Cortex of kidney (tissue), 1 donor: ENCODE measurements at places on chromosomes 5 and 9.

DNA sequence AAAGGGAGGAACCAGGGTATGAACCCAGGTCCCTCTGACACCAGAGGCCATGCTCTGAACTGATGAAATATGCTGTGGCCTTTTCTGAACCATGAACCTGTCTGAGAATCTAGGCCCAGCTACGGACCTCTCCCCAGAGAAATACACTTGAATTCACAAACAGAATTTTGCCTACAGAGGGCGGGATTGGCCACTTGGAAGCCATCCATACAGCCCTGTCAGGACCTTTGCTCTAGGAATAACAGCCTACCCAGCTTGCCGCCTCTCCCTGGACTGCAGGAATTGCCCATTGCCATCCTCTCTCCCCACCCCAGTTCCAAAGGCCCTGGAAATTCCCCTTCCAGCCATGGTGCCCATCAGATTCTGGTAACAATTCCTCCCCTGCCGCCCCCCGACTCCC lies 26.6 kb downstream of the MORN5 start:
- DNase-seq = no peak

- DNase-seq = no peak
Observed at GRCh38 chr5:134249469-134250379, 23.9 kb upstream of the PPP2CA start.

DNA sequence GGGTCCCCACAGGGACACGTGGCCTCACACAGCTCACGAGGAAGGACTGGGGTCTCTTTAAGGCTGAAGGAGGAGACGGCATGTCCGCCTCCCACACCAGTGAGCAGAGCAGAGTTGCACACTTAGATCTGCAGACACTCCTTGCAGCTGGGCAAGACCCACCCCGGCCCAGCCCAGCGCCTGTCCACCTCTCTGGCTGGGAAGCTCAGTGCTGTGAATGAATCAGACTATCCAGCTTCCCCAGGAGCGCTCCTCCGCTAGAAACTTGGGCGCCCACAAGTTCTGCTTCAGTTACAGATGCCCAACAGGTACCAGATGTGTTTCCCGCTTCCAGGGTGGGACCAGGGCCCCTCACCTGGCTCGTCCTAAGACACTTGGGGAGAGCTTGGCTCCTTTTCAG lies 78.9 kb downstream of the NSUN2 start:
- no peak for DNase-seq

DNA sequence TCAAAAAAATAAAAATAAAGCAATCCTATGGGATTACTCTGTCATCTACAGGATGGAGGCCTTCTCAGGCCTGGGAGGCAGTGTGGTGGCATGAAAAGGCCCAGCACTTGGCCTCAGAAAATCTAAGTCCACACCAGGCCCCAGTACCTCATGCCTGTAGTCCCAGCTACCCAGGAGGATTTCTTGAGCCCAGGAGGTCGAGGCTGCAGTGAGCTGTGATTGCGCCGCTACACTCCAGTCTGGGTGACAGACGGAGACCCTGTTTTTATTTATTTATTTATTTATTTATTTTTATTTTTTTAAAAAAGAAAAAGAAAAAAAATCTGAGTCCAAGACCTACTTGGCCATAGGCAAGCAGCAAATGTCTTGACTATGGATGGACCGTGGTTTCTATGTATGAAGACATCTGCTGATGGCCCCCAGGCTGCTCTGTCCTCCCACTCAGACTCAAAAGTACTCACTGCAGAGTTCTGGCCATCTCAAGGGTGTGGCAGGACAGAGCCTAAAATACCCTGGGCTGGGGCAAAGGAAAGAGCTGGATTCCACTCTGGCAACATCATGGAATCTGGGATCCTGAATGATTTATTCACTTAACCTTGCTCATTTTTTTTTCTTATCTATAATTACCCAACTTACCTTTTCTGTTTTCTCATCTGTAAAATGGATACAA lies 55.0 kb downstream of the ARHGEF37 start:
- DNase-seq = no peak

- no peak for DNase-seq
Observed at GRCh38 chr9:109939698-109940342, 159.8 kb downstream of the PALM2AKAP2 start.

- DNase-seq = no peak
Observed at GRCh38 chr9:133950629-133951111, 41.5 kb downstream of the VAV2 start.

GRCh38 chr9:38060681-38061080 lies 8.3 kb downstream of the SHB start:
- DNase-seq = no peak

GRCh38 chr9:82783045-82783444 lies 279.9 kb downstream of the RASEF start:
- no peak for DNase-seq

- DNase-seq = no peak
Observed at GRCh38 chr5:97534166-97534565, 351.1 kb upstream of the RIOK2 start.

DNA sequence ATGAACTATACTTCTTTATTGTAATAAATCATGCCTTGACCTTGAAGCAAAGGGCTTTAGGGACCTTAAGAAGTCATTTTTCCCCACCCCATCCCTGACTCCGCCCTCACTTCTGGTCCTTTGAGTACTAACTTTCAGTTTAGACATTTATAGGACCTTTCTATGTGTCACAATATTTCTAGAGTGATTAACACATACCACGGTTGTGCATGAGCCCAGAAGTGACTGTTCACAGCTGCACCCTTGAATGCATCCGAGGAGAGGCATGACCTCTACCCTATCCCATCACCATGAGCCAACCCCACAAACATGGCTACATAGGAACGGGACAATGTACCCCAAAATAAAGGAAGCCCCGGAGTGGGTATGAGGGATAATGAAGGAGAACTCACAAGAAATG lies 160.3 kb downstream of the HSD17B3 start:
- no peak for DNase-seq

DNA sequence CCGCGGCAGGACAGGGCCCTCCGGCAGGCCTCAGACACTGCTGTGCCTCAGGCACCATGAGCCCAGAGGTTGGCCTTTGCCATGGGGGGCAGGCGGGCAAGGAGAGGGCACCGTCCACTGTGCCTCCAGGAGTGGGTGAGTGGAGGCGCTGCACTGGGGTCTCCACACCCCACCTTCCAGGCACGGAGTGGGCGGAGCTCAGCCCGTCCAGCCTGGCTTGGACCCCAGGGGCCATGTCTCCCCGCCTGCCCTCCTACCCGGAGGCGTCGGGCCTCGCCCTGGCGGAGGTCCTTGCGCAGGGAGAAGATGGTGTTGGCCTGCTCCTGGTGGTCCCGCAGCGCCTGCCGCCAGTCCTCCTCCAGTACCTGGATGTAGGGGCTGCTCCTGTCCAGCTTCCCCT lies 3.4 kb downstream of the CARD9 start:
- no peak for DNase-seq

GRCh38 chr9:764105-764524 lies 77.4 kb upstream of the DMRT1 start:
- no peak for DNase-seq

DNA sequence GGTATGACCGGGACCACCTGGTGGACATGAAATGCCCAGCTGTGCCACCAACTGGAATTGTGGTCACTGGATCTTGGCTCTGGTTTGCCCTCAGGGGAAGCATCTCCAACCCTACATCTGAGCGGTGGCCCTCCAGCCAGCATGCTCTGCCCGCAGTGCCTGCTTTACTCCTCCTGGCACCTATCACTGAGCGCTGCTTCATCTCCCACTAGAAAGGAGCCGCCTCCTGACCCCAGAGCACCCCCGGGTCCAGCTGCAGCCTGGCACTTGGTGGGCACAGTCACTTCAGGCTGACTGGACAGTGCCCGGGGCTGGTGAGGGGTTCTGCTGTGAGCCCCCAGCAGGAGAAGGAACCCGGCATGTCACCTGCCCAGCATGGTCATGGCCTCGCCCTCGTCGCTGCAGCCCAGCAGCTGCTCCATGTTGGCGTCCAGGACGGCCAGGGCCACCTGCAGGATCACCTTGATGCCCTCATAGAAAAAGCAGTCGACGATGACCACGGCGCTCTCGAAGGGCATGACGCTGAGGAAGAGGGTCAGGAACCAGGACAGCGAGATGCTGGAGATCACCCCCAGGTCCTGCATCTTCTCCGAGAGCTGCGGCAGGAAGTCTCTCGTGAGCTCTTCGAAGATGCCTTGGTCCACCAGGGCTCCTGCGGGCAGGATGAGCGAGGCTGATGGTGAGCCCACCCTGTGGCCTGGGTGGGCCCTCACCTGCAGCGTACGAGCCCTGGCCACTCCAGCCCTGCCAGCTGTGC lies 16.1 kb upstream of the MRNIP start:
- DNase-seq = no peak

GRCh38 chr5:133818031-133818431 lies 150.4 kb downstream of the C5orf15 start:
- DNase-seq = no peak

- no peak for DNase-seq
Observed at GRCh38 chr9:131886826-131887225, 146.9 kb upstream of the RAPGEF1 start.

- DNase-seq = no peak
Observed at GRCh38 chr9:132412089-132412488, 2.1 kb downstream of the CFAP77 start.

GRCh38 chr9:107046692-107047091 lies 183.7 kb downstream of the ZNF462 start:
- DNase-seq = no peak

DNA sequence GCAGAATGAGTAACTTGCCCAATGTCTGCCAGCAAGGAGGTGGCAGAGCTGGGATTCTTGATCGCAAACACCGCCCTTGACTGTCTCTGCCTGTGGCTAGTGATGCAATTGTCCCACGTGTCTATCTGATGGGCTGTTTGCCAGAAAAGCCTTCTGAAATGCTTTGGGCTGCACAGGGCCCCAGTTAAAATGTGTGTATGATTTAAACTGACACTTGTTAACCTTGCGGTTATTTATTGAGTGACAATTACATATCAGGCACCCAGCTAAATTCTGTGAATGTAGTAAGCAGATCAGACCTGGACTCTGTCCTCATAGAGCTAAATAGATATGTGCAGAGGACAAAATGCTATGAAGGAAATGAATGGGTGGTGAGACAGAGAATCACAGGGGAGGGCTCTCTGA lies 11.6 kb upstream of the IL12B start:
- DNase-seq = no peak

DNA sequence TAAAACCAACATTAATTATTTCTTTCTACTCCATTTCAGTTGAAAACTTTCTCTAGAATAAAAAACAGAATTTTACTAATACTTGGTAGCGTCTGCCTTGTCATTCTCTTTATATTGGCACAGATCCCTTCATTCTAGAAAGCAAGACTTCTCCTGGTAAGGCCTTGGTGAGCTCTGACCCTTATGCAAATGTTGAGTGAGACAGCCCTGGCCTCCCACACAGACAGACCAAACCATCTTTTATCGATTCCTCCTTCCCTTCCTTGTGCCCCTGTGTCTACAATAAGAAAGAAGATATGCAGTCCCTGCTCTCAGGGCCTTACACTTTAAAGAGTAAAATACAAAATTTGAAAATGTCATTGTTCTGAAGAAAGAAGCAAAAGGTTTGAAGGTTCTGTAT lies 262.2 kb downstream of the EFNA5 start:
- no peak for DNase-seq

DNA sequence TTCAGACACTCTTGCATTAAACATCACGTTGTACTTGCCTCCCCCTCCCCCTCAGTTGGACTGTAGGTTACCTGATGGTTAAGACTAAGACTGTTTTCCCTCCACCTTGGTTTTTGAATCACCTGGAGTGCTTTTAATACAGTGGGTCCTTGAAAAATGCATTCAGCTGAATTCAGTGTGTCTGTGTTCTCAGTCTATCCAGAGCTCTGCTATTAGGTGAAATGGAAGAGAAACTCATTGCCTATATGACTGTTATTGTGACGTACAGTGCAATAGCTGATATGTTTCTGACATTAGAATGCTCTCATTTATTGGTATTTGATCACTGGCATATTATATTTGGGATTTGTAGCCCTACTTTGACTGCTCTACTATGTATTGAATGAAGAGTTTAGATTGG lies 108.5 kb downstream of the F2RL2 start:
- DNase-seq = no peak

GRCh38 chr5:351921-352245 lies 30.4 kb downstream of the AHRR start:
- no peak for DNase-seq

DNA sequence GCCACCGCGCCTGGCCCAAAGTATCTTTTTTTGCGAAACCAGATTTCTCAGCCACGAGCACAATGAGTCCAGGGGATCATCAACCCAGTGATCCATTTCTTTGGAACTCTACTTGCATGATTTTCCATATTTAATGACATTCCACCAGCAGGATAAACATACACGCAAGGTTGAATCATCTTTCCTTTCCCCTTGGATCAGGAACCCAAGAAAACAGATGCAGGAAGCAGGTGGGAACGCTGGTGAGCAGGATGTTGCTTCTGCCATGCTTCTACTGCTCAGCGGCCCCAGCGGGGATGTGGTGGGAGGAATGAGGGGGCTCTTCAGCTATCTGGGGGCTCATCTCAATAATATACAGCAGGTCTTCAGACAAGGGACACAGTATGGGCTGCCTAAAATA lies 118.2 kb downstream of the SEC61B start:
- no peak for DNase-seq

GRCh38 chr5:133390416-133391353 lies 221.7 kb downstream of the FSTL4 start:
- no peak for DNase-seq

DNA sequence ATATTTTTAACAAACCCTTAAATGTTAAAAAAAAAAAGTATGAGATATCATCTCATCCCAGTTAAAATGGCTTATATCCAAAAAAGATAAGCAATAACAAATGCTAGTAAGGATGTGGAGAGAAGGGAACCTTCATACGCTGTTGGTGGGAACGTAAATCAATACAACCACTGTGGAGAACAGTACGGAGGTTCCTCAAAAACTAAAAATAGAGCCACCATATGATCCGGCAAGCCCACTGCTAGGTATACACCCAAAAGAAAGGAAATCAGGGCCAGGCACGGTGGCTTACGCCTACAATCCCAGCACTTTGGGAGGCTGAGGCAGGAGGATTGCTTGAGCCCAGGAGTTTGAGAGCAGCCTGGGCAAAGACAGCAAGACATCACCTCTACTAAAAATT lies 3.0 kb downstream of the MTMR12 start:
- DNase-seq = no peak

DNA sequence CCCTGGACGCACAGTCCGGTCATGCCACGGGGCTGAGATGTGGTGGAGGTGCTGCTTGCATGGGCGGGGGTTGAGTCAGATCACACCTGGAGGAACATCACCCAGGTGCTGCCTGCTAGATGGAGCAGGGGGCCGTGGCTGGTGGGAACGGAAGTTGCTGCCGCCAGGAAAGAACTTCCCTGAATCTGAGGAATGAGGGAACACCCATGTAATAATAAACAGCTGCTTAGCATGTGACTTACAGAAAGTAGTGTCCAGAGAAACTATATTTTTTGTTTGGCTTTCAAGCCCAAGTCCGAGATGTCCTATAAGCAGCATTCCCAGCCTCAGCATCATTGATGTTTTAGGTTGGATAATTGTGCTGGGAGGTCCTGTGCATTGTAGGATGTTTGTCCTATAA lies 27.1 kb upstream of the FAM240B start:
- no peak for DNase-seq

- no peak for DNase-seq
Observed at GRCh38 chr5:145260670-145261069, 574.5 kb downstream of the PRELID2 start.
